ENCODE measurements at places on chromosomes 6 and 20.

DNA sequence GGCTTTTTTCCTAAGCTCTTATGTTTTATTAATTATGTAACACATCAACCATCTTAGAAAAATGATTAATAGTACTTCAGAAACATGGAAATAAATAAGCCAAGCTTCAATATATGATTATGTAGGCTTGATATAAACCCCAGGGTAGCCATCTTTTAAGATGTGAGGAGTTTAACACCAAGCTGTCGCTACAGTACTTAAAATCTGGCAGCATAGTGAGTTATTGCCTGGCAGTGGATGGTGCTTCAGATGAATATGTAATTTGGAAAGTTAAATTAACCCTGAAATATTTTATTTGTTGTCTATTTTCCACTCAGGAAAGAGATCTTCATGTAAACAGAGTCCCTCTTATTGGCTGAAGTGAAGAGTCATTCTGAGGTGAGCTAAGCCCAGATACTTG is 339.0 kb upstream of the ZFP64 start:
- DNase-seq = no peak

DNA sequence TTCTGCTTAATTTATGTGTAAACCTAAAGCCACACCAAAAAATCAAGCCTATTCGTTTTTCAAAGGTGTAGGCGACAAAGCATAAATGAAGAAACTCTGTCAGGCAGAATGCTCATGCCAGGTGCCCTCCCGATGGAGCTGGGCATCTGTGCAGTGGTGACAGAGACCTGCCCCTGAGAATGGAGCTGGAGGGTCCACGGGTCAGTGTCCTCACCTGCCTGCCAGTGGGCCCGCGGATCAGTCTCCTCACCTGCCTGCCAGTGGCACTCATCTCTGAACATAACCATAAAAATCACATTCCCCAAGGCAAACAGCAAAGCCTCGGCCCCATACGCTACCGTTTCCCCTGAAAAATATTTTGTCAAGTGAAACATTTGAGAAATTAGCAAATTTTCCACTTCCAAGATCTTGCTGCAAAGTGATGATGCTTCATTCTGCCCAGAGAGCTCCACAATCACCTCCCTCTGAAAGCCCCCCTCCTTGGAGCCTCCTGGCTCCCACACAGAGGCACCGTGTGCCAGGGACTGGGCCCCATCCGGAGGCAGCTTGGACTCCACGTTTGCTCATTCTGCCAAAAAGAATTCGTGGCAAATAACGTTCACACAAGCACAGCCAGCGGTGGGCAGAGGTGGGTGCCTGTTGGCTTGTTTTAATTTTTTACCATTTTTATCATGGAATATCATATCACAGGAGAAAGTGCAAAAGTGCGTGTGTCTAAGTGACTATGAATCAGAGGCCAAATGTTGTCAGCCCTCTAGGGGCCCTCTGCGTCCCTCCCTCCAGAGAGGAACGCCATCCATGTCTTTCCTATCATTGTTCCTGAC is 88.8 kb downstream of the YTHDF1 start:
- no peak for DNase-seq

GRCh38 chr20:1280195-1281102 is 14.4 kb downstream of the SNPH start:
- DNase-seq = peak; percentile 18

DNA sequence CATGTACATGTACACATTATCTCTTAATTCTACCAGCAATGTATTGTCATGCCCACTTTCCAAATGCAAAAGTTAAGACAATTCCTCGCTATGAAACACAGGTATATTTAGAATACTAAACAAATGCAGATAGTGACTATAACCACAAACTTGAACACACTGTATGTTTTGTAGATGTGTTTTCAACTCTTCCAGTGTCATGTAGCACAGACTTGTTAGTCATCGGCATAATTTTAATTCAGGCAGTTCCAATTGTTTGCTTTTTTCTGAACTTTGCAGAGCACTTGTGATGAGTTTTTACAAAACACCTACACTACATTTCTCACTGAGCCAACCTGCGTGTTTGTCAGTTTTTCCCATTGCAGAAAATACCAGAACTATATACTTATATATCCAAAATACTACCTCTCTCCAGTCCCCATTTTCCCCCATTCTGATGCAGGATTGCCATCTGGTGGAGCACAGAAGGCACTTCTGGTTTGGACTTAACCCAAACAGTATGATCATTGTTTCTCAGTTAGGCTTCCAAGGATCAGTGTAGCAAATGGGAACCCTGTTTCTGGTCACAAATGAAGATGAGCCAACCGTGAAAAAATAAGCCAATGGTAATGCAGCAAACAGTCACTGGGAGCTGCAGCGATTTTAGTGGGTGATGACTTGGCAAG is 143.4 kb downstream of the ADGRB3 start:
- DNase-seq = peak; percentile 82

GRCh38 chr6:119894811-119895210 is 545.2 kb upstream of the MAN1A1 start:
- DNase-seq = no peak

DNA sequence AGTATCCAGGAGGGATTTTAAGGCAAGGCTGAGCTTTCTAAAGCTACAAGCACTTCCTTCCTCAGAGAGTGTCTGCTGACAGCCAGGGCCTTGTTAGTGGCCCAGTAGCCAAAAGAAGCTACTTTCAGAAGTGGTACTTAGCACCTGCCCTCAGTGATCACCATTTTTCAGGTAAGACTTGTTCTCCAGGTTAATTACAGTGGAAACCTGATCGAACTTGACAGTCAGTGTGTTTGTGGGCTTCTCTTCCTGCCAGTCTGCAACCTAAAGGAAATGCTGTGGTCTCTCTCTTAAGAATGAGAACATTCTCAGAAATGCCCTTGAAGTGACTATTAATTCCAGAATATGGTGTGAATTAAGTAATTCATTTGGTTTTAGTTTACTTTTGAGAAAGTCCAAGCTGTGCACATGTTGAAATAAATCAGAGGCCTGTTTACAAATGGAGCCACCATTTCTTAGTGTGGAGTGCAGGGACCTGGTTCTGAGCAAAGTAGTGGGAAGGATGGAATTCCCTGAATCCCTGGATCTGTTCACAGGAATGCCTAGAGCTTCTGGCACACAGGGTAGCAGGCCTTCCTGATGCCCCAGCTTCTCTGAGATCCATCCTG is 185.3 kb upstream of the AGPAT4 start:
- DNase-seq = no peak

GRCh38 chr6:75178757-75179156 is 27.1 kb downstream of the COL12A1 start:
- peak; percentile 18 for DNase-seq

GRCh38 chr20:37991157-37991866 is 41.9 kb downstream of the TTI1 start:
- DNase-seq = no peak

GRCh38 chr6:78908621-78909020 is 41.3 kb downstream of the IRAK1BP1 start:
- no peak for DNase-seq

DNA sequence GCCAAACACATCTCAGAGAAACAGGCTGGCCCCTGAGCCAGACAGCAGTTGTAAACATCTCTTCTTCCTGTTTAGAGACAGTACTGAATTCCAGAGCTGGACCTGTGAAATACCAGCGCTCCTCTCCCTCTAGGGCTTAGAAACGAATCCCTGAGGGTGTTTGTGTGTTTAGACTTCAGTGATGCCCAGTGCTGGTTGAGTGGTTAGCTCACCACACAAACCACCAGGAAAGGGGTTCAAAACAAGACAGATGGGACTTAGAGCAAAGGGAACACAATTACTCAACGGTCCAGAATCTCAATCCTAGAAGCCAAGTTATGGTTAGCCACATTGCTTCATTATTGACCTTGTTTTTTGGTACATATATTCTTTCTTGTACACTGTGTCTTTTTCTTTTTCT is 108.7 kb upstream of the TMEM170B start:
- DNase-seq = peak; percentile 62

- DNase-seq = peak; percentile 71
Observed at GRCh38 chr6:135909737-135910387, 58.4 kb downstream of the PDE7B start.

DNA sequence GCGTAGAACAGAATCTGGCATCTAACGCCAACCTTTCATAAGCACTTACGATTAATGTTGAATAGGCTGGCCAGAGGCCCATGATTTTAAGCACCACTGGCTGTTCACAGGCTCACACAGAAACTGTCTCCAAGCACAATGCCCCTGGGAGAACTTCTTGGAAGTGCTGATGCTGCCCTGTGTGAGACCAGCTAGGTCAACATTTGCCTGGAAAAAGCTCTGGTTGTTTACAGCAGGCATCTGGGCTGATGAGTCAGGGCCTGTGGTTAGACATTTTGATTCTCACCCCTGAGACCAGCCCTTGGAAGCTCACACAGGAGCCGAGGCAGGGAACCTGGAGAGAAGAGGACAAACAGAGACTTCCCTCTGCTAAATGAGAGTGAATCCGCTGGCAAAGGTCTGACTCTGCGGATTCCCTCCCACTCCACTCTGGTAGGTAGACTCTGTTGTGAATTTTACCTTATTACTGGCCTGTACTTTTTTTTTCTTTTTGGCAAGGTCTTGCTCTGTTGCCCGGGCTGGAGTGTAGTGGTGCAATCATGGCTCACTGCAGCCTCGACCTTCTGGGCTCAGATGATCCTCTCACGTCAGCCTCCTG is 6.8 kb upstream of the SULF2 start:
- DNase-seq = peak; percentile 99

DNA sequence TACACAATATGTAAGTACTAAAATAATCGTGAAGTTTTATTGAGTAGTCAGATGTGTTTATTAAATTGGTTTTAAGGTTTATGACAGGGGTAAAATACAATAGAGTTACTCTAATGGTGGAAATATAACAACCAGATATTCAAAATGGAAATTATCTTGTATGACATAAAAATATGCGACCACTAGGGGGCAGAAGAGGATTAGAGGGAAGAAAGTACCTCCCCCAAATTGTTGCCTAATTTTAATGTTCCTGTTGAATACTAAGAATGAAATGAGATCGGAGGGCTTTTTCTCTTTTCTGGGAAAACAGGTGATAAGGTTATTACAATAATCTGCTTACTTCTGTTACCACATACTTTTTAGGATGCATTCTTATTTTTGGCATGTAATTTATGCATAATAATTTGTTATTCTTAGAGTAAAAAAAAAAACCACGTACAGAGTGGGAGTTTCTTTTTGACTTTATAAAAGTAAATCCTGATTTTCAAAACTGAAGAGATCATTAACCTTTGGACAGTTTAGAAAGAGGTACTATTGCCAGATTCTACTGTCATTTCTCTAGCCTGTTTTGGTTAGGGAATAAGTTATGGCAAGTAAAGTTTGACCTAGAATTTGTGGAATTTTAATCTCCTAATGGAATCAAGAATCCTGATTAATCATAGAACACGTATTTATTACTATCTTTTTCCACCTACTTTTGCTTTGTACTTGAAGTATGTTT is 159.2 kb downstream of the CD109 start:
- peak; percentile 84 for DNase-seq

DNA sequence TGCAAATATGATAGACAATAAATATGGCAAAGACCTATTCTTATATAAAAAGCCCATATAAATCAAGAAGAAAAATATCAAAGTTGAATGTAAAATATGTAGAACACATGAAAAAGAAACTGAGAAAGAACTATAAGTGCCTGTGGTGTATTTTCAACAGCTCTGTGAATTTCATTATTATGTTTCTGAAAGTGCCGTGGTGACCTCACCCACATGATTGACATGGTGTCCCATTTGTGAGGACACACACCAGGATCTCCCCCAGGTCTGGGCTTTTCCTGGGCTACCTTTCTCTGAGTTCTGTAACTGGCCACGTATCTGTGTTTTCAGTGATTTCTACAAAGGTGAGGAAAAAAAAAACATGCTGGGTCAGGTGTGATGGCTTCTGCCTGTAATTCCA is 86.7 kb downstream of the BMP6 start:
- no peak for DNase-seq

- DNase-seq = peak; percentile 7
Observed at GRCh38 chr6:125444006-125444923, 142.5 kb upstream of the HDDC2 start.

DNA sequence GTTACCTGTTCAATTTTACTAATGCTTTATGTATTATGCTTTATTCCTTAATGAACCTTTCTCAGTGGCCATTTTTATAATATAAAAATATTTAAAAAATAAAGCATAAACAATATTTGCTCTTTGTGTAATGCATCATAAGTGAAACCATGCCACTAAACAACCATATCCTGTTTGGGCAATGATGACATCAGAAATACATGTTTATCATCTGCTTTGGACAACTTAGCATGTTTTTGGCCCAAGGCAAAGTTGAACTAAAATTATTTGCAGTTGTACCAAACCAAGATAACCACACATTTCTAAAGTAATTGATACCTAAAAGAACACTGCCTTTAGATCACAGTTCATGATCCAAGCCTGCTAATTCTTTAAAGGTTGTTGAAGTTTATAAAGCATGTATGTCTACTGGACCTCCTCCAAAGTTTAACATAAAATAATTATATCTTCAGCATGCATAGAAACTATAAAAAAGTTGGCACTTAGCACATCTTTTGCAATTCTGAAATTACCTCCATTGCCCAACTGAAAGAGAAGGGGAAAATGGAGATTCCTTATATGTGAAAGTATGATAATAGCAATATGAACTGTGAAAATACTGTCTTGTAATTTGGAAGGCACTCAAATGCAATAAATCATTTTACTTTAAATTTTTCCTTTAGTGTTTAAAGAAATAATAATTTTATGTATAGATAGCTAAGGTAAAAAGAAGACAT is 325.6 kb upstream of the RUNX2 start:
- peak; percentile 19 for DNase-seq

- DNase-seq = peak; percentile 34
Observed at GRCh38 chr20:35226884-35227681, 593 bp downstream of the MMP24 start.

GRCh38 chr6:169252505-169253189 is 999 bp downstream of the THBS2 start:
- DNase-seq = peak; percentile 36

DNA sequence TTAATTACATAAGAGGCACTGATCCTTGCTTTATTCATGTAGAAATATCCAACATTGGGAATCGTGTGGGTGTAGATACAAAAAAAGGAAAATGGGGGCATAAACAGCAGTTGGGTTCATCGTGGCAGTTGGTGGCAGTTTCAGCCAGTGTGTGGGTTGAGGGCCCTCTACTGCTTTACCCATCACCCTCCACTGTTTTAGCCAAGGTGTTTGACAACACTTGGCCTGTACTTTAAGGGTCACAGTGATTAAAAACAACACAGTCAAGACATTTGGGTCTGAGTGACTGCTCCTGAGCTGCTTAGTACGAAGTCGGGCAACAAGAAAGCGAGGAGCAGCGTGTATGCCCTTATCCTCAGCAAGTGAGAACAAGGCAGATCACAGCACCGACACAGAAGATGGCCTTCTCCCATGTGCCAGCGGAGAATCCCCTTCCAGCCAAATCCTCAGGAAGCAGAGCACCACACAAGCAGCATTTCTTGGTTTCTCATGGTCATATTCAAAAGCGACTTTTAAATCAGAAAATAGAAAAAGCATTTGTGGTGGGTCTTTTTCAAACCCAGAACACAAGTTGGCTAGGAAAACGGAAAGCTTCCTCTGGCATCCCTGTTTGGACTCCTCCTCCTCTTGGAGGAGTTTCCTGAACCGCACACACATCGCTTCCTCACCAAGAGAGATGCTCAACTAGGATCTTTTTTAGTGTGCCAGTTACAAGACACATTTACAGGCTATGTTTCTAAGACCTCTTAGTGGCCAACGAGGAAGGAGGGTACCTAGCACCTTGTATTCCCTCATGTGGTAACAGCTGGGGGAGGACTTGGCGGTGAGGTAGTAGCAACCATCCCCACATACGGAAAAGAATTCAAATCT is 23.5 kb downstream of the EIF2S2 start:
- DNase-seq = no peak

Measured in cardiac fibroblast (primary cell).